Activated naive CD8-positive, alpha-beta T cell treated with anti-CD3 and anti-CD28 coated beads, Interleukin-2, amount 10 ng/mL, durations not matched to agents 7 days and 5 days (primary cell): ENCODE measurements at places on chromosomes 4 and X. TPM values are rescaled to one million over a fixed set of nuclear protein-coding genes. Genes with fewer than 3 reads are reported as not detected.

GRCh38 chr4:47882228-47882627 lies 32.2 kb downstream of the NFXL1 start:
- H3K4me1 ChIP-seq: no peaks in the 10 kb centered on the region
- peaks cover 21% of the 10 kb centered on the region for H3K36me3 ChIP-seq
- no peak overlapping the region for H3K4me3 ChIP-seq
- H3K27me3 ChIP-seq: no peaks in the 10 kb centered on the region
- DNase-seq: no peak

GRCh38 chrX:100381619-100382018 lies 28.5 kb downstream of the PCDH19 start:
- no peak overlapping the region for H3K4me3 ChIP-seq
- H3K4me1 ChIP-seq: no peaks in the 10 kb centered on the region
- H3K27me3 ChIP-seq: no peaks in the 10 kb centered on the region
- no peak for DNase-seq
- H3K36me3 ChIP-seq: no peaks in the 10 kb centered on the region

The PDZD4 gene
- 1.1 TPM for total RNA-seq

The RHOH gene
- total RNA-seq: 190 TPM

The ODAPH gene
- total RNA-seq: not detected

GRCh38 chr4:8683462-8683861 lies 90.9 kb downstream of the CPZ start:
- H3K27me3 ChIP-seq: peaks cover 1% of the 10 kb centered on the region
- peaks cover 3% of the 10 kb centered on the region for H3K4me1 ChIP-seq
- no peaks in the 10 kb centered on the region for H3K36me3 ChIP-seq

DNA sequence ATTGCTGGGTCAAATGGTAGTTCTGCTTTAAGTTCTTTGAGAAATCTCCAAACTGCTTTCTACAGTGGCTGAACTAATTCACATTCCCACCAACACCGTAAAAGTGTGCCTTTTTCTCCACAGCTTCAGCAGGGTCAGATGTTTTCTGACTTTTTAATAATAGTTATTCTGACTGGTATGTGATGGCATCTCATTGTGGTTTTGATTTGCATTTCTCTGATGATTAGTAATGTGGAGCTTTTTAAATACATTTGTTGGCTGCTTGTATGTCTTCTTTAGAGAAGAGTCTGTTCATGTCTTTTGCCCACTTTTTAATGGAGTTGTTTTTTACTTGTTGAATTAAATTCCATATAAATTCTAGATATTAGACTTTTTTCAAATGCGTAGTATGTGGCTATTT lies 257.5 kb upstream of the ANKRD50 start:
- no peak overlapping the region for H3K4me3 ChIP-seq
- H3K27me3 ChIP-seq: no peaks in the 10 kb centered on the region
- H3K36me3 ChIP-seq: no peaks in the 10 kb centered on the region
- no peak for DNase-seq
- no peaks in the 10 kb centered on the region for H3K4me1 ChIP-seq

DNA sequence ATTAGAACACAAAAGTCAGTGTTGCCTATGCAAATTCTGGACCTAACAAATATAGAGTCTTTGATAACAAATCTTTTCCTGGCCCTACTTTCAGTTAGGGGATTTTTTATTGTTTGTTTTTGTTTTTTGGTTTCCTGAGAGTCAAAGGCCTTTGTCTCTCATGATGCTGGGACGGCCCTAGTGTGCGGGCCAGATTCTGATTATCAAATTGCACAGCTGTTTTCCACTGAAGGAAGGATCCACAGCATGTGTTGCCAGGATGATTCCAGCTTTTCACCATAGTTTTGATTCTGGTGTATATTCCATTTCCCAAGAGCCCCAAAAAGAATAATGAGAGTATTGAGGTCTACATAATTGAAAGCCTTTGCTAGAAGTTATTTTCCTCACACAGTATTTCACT lies 248.2 kb downstream of the CAMK2D start:
- H3K4me1 ChIP-seq: no peaks in the 10 kb centered on the region
- H3K27ac ChIP-seq: no peak overlapping the region
- H3K36me3 ChIP-seq: peaks cover 30% of the 10 kb centered on the region
- H3K27me3 ChIP-seq: no peaks in the 10 kb centered on the region
- H3K4me3 ChIP-seq: no peak overlapping the region
- DNase-seq: no peak
